ENCODE measurements at places on chromosomes 6 and 20. TPM values are rescaled to one million over a fixed set of nuclear protein-coding genes. Genes with fewer than 3 reads are reported as not detected.

CAGE1 gene
- polyA plus RNA-seq, result not detected

SLC17A4 gene
- polyA plus RNA-seq, result not detected

CLDN20 gene
- not detected for polyA plus RNA-seq

ERVFRD-1 gene
- 0.07 TPM for polyA plus RNA-seq

NINL gene
- polyA plus RNA-seq, result 17.9 TPM

SUMO4 gene
- polyA plus RNA-seq, result 0.06 TPM

Data from heart right ventricle (tissue), 16 donors.